Left cardiac atrium (tissue), 4 donors: ENCODE measurements at places on chromosomes 13 and 19. TPM values are rescaled to one million over a fixed set of nuclear protein-coding genes. Genes with fewer than 3 reads are reported as not detected.

The CHST8 gene
- total RNA-seq: 0.29 TPM

DNA sequence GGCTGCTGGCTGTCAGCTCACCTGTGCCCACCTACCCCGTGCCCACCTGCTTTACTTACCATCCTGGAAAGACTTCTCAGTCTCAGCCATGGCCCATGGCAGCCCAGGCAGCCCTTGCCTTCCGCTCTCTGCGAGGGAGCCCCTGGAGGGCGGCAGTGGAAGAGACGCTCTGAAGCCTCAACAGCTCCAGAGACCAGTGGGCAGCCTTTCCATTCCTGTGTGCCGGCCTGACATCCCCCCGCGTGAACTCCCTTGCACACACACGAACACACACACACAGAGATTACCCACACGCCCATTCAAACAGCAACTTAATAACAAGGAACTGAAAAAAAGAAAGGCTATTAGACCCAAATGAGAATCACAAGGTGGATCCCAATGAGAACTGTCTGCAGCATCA is 14.2 kb upstream of the RASA3 start:
- no peak for DNase-seq

DNA sequence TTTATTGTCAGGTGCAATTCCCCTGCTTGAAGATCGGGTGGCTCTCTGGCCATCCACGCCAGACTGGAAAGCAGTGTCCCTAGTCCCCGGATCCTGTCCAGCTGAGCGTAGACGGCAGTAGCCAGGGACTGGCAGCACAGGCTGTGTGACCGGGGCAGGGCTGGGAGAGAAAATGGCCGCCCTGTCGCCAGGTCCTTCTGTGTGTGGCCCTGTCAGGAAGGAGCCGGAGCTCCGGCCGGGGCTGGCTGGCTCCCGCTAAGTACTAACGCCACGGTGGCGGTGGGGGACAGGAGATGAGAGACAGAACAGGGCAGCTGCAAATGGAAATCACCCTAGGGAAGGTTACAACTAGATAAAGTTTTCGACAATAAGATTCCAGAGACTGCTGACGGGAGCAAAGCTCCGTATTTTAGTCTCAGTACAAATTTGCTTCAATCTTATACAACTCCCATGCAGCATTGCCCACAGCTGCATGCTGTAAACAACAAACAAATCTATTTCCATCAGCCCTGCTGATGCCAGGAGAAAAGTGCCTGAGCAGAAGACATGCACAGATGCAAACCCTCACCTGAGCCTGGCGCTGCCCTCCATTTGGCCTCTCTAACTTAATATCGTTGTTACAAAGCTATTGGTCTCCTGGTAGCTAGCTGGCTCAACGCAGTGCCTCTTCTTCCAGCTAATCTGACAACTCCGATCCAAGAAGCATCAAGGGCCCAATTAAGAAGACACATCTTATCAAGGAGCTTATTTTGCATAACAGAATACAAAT is 253.0 kb downstream of the TSHZ3 start:
- DNase-seq: no peak

DNA sequence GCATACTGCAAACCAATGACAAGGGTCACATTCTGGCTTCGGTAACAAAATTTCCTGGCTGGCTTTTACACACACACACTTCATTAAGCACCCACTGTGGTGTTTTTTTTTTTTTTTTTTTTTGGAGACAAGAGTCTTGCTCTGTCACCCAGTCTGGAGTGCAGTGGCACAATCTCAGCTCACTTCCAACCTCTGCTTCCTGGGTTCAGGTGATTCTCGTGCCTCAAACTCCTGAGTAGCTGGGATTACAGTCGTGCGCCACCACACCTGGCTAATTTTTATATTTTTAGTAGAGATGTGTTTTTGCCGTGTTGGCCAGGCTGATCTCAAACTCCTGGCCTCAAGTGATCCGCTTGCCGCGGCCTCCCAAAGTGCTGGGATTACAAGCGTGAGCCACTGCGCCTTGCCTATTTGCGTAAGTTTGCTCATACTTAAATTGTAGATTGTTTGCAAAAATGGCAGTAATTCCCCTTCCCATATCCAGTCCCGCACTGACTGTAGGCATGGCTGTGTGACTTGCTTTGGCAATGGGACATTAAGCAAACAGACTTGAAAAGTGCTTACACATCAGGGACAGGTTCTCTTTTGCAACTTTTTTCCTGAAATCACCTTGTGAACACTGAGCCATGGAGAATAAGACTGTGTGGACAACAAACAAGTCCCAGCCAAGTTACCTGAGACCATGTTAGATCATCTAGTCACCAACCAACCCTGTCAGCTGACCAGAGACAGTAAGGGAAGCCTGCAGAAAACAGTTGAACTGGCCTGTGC is 42.1 kb upstream of the EBPL start:
- DNase-seq: no peak

The ZNF610 gene
- total RNA-seq: 2.4 TPM

The F2RL3 gene
- total RNA-seq: 2.3 TPM

- DNase-seq: peak; percentile 95
Measured at GRCh38 chr19:11242864-11243797, 3.7 kb downstream of the ANGPTL8 start.

GRCh38 chr19:53506728-53507127 is 31.2 kb upstream of the ZNF331 start:
- no peak for DNase-seq

GRCh38 chr19:41987141-41987860 is 6.7 kb downstream of the ATP1A3 start:
- no peak for DNase-seq

DNA sequence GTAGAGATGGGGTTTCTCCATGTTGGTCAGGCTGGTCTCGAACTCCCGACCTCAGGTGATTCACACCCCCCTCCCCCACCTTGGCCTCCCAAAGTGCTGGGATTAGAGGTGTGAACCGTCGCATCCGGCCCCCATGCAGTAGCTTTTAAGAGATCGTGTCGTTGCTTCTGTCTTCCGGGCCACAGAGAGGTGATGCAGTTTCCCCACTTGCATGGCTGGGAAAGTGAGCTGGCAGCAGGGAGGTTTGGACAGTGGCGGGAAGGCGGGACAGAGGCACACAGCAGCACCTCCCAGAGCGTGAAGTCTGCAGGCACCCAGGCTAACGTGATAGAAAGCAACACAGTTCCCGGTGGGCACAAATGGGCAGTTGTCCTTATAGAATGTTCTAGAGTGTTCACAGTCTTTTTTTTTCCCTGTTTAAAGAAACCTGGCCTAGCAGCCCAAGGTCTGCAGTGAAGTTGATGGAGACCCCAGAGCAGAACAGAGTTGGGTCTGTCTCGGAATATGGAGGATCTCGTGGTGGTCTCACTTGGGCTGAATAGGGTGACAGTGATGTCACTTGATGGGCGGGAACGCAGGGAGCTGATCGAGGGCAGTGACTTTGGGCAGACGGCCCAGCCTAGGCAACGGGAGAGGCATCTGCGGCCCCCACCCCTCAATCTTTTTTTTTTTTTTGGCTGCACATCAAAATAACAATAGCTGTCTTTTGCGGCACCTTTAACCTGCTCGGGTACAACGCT is 4.9 kb downstream of the UHRF1 start:
- no peak for DNase-seq

The C1QTNF9 gene
- 0.47 TPM for total RNA-seq

GRCh38 chr13:50444726-50445125 is 398.8 kb downstream of the DLEU7 start:
- DNase-seq: no peak

DNA sequence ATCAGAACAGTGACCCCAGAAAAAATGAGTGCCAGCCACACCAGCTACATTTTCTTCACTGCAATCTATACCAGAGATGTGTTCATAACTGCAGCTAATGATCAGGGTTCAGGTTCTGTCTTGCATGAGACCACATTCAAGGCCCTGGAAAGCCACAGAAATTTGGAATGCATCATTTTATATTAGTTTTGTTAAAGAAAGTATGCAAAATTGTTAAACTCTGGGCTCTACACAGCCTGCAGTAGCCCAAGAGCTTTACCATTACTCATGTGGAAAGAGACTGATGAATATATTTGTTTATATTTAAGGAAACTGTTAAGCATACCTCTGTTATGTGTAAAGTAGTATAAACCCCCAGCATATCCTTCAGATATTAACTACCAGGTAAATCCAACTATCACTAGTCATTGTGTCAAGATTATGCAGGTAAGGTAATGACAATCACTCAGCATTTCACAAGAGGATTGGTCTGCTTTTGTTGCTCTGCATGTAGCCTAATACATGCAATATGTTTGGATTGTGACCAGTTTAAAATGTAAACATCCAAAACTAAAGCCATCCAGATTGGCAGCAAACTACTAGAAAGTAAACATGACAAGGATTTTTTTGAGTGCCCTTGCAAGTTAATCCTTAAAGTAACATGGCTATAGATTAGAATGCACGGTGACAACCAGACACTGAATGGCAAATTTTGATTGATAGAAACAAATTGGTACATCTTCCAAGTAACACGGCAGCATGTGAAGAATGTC is 429.1 kb upstream of the ARGLU1 start:
- no peak for DNase-seq

The MUC16 gene
- total RNA-seq: 1.7 TPM
